ENCODE measurements at places on chromosomes 4 and X.

GRCh38 chr4:185879666-185880312 lies 67.8 kb upstream of the SORBS2 start:
- DNase-seq, result no peak

DNA sequence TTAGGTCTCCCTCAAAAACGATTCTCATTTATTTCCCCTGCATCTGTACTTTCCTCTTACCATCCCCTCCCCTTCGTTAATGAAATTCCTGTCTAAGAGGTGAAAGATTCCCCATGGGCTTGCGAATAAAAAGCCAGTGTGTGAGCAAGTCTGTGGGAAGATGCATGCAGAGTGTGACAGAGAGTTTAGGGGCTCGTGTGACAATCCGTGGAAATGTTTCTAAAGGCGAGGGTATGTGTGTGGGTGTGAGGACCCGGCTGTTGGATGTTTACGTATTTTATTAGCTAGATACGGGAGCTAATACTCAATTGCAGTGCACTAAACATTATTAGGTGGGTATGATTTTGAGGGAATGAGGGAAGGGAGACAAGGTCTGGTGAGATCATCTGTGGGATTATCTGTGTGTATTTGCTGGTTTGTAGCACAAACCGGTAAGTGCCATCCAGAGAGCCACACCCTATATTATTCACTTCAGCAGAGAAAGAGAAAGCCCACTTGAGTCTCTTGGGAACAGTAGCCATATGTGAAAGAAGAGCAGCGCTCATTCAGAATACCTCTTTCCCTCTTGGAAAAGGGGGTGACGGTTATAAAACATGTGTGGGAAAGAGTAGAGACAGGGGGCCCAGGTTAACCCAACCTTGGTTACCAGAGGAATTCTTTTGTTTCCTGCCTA lies 893 bp upstream of the HOPX start:
- no peak for DNase-seq

GRCh38 chr4:80171251-80171650 lies 26.1 kb upstream of the PRDM8 start:
- peak; percentile 38 for DNase-seq

GRCh38 chr4:104500442-104500841 lies 5.7 kb upstream of the CXXC4 start:
- no peak for DNase-seq

DNA sequence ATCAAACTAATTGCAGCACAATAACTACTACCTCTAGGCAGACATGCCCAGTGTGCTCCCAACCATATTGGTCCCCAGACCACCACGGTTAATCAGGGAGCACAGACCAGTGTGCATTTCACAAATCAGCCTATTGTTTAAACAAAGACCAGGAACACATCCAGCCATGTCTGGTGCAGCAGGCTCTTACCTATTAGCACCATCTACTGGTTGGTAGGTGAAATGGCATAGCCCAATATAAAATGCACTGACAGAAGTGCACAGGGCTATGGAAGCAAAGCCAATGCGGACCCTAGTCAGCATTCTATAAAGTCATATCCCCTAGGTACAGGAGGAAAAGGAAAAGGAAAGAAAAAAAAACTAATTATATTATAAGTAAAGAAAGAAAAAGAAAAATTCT lies 15.5 kb upstream of the CYLC1 start:
- DNase-seq, result no peak

Measured in AG04449 (cell line).